D721Med (cell line): ENCODE measurements at places on chromosomes 4 and X.

- DNase-seq: no peak
Measured at GRCh38 chr4:87377816-87378215, 13.2 kb downstream of the HSD17B11 start.

DNA sequence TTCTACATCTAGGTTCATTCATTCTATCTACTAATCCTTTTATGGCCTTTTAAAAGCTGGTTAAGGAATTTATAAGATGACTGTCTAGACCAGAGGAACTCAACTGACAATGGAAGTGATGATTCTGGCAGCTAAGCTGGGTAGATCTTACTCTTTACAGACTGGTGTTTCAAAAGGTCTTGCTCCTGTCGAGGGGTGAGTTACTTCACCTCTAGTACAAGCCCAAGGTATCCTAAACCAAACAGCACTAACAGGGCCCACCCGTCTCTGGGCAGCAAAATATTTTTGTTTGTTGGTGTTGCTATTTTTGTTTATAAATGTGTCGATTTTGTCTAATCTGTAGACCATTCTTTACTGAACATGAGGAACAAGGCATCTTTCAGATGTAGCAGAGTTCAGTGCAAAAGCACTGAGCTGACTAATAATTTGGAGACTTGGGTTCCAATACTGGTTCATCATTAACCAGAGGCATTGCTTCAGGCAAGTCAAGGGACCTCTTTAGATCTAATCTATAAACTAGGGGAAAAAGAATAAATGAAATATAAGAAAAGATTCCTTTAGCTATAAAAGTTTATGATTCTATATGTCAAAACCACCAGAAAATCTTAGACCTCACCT, 90.3 kb upstream of the FRG1 start:
- no peak for DNase-seq

- DNase-seq: no peak
Measured at GRCh38 chr4:56739066-56739777, 58.1 kb upstream of the HOPX start.

DNA sequence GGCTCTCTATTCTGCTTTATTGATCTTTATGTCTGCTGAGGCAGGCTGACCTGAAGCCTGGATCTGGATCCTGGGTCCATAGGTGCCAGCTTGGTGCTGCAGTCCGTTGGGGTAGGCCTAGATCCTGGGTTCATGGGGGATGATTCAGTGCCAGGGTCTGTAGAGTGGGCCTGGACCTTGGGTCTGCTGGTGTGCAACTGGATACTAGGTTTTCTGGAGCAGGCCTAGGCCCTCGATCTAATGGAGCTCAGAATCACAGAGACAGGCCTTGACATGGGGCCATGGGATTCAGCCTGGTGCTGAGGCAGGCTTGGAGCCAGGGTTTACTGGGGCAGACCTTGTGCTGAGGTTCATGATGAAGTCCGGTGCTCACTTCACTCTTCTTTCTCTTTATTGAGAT, 358.6 kb downstream of the TEX13C start:
- DNase-seq: no peak

- no peak for DNase-seq
Measured at GRCh38 chr4:6470502-6471306, 1.7 kb downstream of the PPP2R2C start.

DNA sequence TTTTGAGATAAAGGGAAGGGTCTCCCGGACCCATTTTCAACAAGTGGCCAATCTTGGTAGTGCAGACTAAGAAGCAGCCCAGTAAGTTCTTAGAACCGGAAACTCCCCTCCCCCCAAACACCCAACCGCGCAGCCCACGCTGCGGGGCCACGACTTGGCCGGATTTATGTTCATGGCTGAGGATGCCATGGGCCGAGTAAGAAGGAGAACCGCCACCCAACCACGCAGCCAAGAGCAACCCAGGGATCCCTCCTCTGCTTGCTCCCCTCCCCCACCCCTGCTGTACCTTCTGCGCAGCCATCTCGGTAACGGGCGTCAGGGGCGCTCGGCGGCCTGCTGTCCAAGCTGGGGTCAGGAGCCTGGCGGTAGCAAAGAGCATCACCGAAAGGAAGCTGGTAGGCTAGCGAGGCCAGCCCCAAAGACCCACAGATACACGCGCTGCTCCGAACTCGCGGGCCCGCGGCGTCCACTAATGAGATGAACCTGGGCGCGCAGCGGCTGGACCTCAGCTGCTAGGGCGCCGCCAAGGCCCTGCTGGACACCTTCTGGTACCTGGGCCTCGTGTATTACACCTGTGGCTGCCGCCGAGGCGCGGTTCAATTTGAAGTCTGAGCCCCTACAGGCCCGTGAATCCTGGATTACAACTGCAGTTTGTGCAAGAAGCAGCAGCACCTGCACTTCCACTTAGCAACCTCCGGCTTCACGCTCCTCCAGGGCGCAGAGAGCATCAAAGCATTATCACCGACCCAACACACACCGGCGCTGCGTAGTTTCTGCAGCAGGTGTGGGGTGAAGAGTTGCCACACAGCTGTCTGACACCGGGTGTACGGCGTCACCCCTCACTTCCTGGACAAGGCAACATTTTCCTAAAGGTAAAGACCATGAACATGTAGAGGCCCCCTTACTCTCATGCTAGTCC, 63.4 kb downstream of the NUDT10 start:
- no peak for DNase-seq

GRCh38 chr4:20870436-20870835, 170.2 kb downstream of the PACRGL start:
- no peak for DNase-seq

GRCh38 chr4:176163041-176163440, 32.3 kb downstream of the SPATA4 start:
- no peak for DNase-seq

DNA sequence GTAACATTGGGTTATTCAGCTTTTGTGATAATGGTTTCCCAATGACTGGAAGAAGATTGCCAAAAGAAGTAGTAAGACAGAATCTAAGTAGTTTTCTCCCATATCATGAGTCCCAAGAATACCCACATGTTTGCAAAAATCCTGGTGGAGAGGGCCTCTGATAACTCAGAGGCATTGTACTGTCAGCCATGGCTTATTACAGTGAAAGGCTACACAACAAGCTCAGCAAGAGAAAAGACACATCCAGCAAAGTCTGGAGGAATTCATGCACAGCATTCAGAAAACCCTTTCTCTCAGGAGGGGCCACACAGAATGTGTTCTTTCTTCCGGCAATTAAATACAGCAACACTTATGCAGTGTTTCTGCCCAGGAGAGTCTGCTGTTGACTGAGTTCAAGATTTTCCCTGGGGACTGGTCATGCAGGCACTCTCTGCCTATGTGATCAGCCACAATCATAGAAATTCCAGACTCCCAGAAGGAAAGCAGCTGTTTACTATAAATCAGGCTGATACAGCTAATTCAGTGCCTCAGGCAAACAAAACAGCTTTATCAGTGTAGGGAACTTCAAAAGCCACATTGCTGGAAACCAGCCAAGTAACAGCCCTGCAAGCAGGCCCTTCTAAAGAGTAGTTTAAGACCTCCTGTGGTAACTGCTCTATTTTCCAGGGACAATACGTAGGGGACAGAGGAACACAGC, 937.1 kb downstream of the CCSER1 start:
- DNase-seq: no peak

DNA sequence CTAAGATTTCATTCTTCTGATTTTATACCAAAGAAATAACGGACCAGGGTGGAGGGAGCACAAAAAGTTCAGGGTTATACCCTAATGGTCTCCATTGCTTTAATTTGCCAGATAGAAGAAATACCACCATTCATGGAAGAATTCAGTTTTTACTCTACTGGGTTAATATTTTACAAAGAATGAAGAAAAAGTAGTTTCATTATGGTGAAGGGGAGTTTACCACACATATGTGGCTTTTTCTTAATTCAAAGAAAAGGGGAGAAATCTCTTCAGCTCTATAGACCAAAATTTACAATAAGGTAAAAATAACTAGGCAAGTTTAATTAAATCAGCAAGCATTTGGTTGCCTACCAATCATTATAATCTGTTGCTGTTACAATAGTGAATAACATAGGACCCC, 37.6 kb downstream of the CASK start:
- DNase-seq: no peak

DNA sequence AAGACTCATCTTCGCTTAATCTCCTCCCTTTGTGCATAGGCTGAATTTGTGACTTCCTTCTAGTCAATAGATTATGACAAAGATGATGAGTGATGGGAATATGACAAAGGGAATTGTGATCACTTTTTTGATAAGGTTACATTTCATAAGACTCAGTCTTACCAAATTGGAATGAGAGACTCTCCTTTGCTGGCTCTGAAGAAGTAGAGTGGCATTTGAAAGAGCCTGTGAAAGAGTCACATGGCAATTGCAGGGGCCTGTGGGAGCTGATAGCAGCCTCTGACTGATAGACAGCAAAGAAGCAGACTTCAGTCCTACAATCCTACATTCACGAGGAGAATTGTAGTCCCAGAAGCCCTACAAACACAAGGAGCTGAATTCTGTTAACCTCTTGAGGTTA, 44.9 kb upstream of the ADAMTS3 start:
- no peak for DNase-seq

GRCh38 chr4:182250446-182250845, 7.2 kb downstream of the TENM3 start:
- DNase-seq: no peak

- DNase-seq: no peak
Measured at GRCh38 chrX:10206317-10206716, 49.5 kb downstream of the CLCN4 start.

DNA sequence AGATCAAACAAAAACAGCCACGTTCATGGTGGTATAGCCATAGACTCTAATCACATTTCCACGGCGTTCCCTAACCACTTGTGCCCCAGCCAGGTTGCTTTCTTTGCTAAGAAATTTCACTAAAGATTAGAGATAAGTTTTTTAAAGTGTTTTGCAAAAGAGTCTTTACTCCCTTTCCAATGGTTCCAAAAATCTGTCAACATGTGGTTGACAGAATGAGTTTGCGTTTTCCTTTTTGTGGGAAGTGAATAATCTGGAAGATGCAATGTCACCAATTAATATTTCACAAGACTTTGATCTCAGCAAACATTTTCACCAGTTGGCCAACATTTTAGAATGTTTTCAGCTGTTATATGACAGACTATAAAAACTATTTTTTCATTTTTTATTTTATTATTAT, 35.3 kb downstream of the CXCL1 start:
- DNase-seq: no peak

- no peak for DNase-seq
Measured at GRCh38 chr4:12679217-12679616, 804.9 kb downstream of the RAB28 start.

DNA sequence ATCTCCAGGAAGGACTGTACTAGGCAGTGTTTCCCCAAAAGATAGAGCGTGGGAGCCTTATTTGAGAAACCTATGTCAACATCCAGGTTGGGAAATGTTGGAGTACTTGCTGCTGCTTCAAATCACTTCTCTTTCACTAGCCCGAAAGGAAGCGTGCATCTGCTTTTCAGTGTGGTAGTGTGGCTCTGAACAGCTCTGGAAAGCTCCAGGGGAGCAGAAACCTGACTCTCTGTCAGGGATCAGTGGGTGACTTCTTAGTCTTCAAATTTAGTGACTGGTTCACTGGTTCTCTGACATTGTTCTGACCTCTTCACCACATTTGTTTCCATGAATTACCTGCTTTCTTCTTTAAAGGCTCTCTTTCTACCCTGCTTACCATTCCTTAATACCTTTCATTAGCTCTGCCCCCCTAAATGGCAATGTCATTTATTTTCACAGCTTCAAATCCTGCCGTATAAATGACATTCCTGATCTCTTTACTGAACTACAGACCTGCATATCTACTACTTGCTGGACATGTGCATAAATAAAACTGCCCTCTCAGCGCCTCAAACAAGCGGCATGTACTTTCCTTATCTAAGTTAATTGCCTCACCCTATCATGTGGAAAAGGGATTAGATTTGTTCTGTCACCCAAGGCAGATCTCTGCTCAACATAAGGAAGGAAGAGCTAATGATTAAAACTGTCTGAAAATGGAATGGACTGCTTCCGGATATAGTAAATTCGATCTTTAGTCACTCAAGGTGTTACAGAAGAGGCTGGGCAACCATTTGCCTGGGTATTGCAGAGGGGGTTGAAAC, 37.0 kb downstream of the DLG3 start:
- no peak for DNase-seq

GRCh38 chrX:9362363-9362928, 102.4 kb upstream of the TBL1X start:
- no peak for DNase-seq

DNA sequence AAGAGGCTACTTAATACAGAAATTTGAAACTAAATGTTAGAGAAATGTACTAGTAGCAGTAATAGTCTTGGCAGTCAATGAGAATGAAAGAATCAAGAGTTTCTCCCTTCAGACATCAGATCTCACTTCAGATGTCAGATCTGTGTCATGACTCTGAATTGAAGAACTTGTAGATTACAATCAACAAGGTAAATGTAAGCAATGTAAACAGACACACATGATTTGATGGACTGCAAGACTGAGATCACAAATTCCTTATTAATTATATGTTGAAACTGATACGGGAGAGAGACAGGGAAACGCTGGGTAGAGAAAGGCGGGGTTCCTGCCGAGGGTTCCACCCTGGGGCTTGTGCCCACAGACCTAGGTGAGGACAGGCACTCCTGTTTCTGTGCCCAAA, 65.5 kb upstream of the HHIP start:
- no peak for DNase-seq

GRCh38 chrX:119607018-119607389, 780 bp upstream of the NKRF start:
- no peak for DNase-seq

GRCh38 chrX:107324493-107325310, 118.3 kb downstream of the DNAAF6 start:
- DNase-seq: no peak

GRCh38 chr4:174437749-174438148, 84.5 kb downstream of the HPGD start:
- DNase-seq: no peak

DNA sequence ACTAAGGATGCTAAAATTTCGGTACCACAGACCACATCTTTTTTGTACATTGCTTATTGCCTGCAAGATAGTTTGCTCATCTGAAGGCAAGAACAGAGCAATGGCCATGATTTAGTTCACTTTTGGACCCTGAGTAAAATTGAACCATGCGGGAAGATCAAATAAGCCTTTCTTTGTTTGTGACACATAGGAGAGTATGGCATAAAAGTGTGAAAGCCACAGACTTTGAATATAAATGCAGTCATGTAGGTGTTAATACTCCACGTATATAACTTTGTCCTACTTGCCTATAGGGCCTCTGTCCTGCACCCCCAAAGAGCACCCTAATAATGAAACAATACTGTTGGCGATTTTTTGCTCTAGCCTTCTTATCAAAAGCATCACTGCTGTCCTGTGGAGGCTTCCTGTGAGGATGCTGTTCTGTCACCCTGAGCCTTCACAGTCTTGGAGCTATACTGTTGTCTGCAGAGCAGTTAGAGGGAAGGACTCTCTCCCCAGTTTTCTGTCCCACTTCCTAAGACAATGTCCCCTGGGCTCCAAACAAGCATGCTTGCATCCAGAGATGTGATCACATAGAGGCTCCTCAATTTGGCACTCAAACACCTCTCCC, 10.2 kb upstream of the CXCL13 start:
- DNase-seq: no peak
